ENCODE measurements at places on chromosomes 2 and 18. TPM values are rescaled to one million over a fixed set of nuclear protein-coding genes. Genes with fewer than 3 reads are reported as not detected.

- DNase-seq, result no peak
Measured at GRCh38 chr2:212938144-212938793, 213.1 kb downstream of the IKZF2 start.

DNA sequence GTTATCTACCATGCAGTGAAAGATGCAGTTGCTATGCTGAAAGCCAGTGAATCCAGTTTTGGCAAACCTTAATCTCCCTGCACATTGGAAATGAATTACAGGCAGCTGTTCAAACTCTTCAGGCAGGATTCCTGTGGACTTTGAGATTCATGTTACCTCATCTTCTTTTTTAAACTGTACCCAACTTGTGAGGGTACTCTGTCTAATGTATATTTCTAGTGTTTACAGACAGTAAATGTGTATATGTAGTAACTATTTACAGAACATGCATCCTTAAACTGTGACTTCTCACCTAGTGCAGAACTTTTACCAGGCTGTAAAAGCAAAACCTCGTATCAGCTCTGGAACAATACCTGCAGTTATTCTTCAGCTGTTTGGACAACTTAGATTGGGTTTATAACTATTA, 50.9 kb downstream of the KDM3A start:
- DNase-seq, result no peak

DNA sequence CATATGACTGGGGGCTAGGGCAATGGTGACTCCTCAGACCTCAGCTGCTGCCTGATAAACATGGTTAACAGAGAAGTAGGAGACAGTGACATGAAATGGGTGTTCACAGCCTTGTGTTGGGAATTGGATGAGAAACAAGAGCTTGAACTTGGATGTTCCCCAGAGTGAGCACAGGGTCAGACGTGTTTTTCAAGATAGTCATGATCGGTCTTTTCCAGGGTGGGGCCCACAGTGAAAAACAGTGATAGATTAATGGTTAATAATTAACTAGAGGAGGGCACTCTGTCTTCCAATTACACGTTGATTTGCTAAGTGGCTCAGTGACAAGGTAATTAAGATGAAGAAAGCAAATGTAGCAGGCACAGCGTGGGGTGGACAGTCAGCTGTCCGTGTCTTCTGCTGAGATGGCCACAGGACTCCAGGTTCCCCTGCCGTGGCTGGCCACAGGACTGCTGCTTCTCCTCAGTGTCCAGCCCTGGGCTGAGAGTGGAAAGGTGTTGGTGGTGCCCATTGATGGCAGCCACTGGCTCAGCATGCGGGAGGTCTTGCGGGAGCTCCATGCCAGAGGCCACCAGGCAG, at the start of gene UGT1A3:
Gene UGT1A3, plus strand, starts transcription at position 320 of the 579 bp plus-strand sequence. Its CDS starts 85 bp downstream, at position 405.
- DNase-seq, result no peak

DNA sequence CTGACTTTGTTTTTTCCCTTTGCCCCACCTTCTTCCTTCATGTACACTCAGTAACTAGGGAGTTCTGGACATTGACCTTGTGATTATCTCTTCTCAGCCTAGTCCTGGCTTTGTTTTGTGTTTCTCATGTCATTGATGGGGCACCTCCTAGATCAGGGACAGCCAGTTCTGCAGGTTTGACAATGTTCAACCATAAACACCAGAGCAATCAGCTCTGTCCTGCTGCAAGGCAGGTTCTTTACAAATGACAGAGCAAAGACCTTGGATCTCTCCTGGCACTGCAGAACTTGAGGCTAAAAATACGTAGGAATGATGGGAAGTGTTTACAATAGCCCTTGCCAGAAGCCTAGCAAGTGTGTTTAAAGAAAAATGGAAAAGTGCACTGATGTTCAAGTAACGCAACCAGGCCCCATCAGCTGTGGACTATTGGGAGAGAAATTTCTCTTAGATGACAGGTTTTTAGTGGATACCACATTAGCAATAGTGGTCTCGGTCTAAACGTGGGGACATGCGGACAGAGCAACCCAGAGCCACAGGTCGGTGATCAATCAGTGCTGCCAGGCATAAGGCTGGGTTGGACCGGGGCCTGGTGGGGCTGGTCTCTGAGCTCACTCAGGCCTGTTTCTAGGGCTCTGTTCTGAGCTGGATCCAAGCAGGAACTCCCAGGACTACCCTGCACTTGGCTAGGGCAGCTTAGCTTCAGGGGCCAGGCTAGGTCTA, 76.8 kb downstream of the SOWAHC start:
- no peak for DNase-seq

DNA sequence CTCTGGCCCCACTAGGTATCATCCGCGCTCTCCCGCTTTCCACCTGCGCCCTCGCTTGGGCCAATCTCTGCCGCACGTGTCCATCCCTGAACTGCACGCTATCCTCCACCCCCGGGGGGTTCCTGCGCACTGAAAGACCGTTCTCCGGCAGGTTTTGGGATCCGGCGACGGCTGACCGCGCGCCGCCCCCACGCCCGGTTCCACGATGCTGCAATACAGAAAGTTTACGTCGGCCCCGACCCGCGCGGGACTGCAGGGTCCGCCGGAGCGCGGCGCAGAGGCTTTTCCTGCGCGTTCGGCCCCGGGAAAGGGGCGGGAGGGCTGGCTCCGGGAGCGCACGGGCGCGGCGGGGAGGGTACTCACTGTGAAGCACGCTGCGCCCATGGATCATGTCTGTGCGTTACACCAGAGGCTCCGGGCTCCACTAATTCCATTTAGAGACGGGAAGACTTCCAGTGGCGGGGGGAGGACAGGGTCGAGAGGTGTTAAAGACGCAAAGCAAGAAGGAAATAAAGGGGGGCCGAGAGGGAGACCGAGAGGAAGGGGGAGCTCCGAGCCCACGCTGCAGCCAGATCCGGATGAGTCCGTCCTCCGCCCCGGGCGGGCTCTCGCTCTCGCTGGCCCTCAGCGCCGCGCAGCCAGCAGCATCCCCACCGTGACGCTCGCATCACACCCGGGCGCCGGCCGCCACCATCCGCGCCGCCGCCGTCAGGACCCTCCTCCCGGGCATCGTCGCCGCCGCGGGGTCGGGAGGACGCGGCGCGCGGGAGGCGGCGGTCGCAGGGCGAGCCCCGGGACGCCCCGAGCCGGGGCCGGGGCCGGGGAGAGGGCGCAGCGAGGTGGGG, 664 bp downstream of the NETO1 start:
- DNase-seq, result no peak

DNA sequence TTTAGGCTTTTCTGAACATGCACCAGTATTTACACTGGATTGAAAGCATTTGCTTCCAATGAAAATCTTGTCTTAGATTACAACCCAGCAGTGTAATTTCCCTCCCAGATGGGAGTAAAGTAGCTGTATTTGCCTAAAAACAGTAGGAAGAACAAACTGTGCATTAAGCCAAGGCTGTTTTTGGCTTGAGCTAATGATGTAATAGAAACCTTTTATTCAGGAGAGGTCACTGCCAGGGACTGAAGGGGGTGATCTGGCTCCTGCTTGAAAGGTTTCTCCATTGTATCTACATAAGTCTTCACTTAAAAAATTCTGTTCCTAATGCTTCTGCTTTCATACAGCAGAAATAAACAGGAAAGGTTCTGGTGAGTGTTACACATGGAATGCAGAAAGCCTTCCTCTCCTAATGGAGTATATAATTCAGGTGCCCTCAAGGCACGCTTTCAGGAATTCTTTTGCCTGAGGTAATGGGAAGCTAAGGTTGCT, 74.4 kb downstream of the MEIS1 start:
- no peak for DNase-seq

- no peak for DNase-seq
Measured at GRCh38 chr2:73870084-73870483, 22.7 kb upstream of the ACTG2 start.

The CFC1B gene
- total RNA-seq, result not detected

The GLI2 gene
- 1.7 TPM for total RNA-seq

GRCh38 chr18:22816266-22817176, 116.6 kb upstream of the RBBP8 start:
- DNase-seq, result no peak

GRCh38 chr2:7915302-7916091, 766.4 kb upstream of the ID2 start:
- DNase-seq, result no peak

- DNase-seq, result no peak
Measured at GRCh38 chr2:240576436-240577205, 8.3 kb downstream of the RNPEPL1 start.

The MPP4 gene
- total RNA-seq, result 24.4 TPM

DNA sequence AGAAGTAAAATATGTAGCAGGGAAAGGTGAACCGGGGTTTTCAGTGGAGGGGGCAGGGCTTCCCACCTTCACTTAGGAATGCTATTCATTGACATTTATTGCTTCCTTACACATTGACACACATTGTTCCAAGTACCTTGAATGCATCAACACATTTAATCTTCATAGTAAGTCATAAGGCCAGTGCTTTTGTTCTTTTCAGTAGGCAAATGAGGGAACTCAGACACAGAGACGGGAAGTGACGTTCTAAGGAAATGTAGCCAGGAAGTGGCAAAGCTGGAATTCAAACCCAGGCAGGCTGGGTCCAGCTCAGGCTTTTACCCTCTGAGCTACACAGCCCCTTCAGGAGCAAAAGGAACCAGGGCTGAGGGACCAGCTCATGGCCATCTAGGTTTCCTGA, 20.7 kb downstream of the BMP10 start:
- DNase-seq, result peak; percentile 80

DNA sequence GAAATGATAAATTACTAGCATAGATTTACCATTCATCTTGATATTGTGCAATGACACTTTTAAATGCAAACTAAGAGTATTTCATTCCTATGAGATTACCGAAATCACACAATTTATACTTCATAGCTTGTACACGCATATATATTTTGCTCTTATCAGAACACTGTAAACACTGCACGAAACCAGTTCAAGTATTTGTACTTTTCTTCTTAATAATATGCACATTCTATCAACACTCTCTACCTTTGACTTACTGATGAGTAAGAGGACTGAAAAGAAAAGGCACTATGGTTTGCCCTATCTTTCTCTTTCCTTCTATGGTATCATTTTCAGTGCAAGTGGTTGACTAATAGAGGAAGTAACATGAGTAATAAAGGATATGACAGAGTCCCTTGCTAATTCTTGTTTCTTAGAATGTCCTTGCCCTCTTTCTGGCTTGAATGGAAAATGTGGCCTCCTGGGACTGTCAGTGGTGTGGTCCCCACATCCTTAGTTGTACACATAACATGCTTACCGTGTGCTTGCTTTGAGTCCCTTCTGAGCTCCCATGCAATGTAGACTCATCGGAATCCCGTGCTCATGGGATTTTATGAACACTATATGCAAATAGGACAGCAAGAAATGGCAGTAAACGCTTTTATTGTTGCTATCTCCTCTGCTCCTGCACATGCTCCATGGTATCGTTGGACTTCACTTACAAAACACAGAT, 363.5 kb upstream of the TNP1 start:
- peak; percentile 84 for DNase-seq

DNA sequence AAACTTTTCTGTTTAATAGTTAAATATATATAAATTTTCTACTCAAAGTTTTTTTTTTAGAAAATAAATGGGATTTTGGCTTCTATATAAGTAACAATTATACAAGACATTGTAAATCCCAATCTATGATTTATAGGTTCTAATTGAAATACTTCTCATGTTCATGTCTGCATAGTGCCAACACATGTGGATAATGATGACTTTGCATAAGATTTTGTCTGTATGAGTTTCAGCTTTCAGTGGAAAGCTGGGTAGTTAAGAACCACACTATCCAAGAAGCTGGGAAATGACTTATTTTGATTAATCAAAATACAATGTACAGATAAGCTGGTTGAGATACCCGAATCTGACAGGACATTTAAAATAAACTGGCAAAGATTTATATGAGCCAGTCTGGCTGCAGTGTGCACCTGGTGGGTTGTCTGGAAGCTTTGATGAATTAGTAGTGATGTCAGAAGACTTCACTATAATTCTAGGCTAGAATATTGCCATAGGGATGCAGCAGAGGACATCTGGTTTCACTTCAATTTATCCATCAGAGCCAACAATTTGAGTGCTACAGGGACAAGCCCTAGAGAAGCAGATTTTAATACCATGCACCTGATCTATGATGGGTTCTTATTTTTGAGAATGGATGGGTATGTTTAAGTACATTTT, 45.4 kb downstream of the EML6 start:
- DNase-seq, result no peak

The TRIM43B gene
- not detected for total RNA-seq

GRCh38 chr2:72159211-72159993, 11.7 kb upstream of the CYP26B1 start:
- DNase-seq, result no peak

DNA sequence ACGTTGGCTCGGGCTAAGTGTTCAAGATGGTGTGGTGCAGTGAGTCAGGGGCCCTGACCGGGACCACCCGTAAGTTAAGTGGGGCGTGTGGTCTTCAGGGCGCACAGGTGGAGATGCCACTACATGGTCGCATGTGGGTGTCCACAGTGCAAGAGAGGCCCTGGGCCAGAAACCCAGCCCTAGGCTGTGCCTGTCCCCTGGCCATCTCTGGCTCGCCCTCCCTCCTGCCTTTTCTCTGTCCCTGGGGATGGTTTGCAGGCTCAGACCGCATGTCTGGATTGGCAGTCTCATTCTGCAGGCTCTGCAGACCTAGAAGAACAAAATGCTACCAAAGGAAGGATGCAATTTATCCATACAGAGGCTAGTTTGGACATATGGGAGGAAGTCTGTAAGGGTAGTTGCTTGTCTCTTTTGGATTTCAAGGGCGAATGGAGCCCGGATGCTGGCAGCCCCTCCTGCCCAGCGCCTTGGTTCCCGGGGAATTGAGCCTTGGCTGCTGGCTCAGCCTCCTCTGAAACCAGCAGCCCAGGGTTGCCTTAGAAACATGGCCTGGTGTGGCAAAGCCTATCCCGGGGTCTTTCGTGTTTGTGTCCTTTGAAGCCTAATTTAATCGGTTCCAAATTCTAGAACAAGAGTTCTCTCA, 417.5 kb upstream of the HS6ST1 start:
- DNase-seq, result no peak

DNA sequence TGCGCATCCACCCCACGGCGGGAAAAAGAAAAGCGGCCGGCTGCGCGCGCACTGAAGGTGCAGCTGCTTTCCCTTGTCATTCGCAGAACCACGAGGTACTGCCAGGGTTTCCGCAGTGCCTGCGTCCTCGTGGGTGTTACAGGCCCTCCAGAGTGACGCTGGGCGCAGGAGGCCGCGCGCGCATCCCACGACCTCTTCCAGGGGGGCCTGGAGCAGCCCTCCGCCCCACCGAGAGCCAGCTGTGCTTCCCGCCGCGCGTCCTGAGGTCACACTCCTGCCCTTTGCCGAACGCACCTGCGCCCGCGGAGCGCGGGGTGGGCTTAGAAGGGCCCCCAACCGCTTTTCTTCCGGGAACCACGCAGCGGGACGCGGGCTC, 378 bp upstream of the IAH1 start:
- no peak for DNase-seq

DNA sequence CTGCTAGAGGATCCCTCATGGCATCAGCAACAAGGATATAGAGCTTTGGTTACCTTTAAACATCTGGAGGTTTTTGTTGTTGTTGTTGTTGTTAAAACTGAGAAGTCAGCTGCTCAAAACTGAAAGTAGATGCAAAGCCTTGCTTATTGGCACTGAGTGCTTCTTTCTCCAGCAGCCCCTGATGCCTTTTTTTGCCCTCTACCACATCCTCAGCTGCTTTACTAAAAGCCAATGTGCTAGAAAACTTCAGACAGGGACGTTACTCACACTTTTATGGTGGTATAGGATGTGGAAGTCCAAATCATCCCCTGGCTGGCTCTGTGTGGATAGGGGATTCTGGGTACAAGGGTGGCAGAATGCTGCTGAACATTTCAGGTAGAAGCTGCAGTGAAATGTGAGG, 78.3 kb upstream of the CHST9 start:
- no peak for DNase-seq

Measured in glomerular endothelial cell (primary cell).